ENCODE measurements at places on chromosomes 7 and 10.

DNA sequence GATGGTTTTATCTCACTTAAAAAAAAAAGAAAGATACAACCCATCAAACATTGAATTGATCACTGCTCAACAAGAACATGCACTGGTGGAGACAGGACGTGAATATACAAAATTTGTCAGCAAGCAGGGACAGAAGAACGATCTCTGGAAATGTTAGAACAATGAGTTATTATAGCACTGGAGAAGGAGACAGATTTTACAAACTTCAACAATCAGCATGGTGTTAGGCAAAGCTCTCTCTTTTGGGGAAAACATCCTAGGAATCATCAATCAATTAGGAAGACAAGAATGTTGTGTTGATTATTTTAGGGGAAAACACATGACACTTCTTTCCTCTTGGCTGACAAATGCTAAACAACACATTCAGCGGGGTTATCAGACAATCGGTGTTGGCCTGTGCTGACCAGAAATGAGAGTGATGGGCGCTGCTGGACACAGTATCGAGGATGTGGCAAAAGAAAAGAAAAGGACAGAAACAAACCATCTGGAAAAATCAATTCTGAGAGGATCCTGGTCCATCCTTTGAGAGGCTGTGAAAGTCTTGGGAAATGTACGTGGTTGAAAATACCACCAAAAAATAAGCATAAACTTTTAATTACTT, 103.9 kb downstream of the RAPGEF5 start:
- no peak for DNase-seq

GRCh38 chr7:20454202-20454601, 123.5 kb downstream of the ITGB8 start:
- DNase-seq: no peak

DNA sequence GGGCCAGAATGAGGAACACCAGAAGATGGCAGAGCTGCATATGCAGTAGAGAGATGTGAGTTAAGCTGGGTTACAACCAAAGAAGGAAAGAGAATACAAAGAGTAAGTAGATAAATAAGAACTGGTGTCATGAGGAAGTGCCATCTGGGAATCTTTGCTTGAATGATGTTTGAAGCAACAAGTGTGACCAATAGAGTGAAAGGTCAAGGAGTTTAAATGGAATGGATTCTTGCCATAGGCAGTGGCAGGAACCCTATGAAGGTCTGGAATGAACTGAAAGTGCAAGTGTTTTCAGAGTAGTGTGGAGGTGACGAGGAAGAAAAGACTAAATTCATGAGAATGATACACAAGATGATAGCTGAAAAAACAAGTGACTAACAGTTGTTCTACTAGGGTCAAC, 21.6 kb downstream of the MEST start:
- DNase-seq: no peak

- DNase-seq: no peak
Measured at GRCh38 chr7:78444267-78444666, 645.7 kb downstream of the PHTF2 start.

- no peak for DNase-seq
Measured at GRCh38 chr10:43228783-43229207, 38.1 kb downstream of the RASGEF1A start.

GRCh38 chr7:30997316-30997715, 33.6 kb downstream of the GHRHR start:
- no peak for DNase-seq

DNA sequence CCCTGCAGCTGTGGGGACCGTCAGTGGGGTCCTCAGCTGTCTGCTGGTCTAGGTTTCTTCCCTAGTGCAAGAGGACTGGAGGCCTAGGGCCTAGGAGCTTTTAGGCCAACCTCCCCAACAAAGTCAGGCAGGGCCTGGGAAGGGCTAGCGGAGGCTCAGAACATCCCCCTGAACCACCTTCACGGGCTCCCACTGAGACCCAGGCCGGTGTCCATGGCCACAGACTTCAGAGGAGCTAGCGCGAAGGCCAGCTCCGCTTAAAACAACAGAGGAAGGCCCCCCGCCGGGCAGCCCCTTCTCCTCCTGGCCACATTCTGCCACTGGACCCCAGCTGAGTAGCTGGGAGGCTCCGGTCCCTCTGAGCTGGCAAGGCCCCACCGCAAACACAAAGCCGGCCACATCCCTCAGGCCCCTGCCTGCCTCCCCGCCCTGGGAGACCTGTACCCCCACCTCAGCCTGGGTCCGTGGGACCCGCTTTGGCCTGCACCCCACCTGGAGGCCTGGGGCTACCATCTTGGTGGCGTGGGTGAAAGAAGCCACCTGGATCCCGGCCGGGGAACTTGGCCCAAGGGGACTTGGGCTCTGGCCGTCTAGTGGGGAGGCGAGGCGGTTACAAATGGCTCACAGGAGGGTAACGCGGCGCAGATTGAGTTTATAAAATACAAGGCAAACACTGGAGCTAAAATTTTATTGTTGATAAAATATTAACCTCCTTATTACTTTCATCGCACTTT, 5.4 kb upstream of the UNCX start:
- DNase-seq: no peak

DNA sequence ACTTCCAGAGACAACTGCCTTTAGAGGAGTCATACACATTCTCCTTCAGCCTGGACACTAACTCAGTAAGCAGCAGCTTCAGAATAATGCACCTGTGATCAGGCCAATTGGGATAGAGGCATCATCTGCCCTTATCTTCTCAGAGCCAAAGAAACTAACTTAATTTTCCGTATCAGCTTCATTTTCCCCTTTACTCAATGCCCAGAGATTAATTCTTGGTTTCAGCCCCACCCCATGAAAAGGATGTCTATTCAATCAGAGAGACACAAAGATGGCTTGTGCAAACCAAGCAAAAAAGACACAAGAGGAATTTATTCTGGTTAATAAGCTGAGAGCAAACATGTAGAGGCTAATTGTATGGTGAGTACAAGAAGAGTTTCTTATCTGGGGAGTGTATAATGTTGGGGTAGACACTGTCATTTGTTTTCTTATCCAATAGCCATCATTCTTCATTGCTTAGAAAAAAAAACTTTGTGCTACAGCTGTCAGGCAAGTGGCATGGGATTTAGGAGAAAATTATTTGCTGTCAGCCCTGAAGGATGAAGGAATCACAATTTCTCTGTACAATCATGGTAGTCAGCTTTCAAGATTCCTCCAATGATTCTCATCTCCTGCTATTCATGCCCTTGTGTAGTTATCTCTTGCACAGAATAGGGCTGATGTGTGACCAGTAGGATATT, 38.7 kb upstream of the CCSER2 start:
- DNase-seq: no peak

DNA sequence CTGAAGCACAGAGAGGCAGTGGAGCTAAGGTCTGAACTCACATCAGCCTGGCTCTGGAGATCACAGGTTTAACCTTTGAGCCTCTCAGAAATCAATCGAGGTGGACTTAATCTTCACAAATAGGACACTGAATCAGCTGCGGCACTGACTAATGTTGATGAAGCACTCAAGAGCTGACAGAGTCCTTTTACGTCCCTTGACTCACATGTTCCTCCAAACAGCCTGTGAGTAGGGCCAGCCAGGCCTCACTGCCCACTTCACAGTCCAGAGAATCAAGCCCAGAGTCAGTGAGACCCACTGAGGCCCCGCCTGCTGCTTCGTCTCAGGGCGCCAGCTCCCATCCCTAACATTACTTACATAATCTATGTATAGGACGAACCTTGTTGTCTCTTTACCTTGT, 63.1 kb downstream of the TNS3 start:
- DNase-seq: no peak

- no peak for DNase-seq
Measured at GRCh38 chr7:37826825-37827224, 21.6 kb upstream of the NME8 start.

DNA sequence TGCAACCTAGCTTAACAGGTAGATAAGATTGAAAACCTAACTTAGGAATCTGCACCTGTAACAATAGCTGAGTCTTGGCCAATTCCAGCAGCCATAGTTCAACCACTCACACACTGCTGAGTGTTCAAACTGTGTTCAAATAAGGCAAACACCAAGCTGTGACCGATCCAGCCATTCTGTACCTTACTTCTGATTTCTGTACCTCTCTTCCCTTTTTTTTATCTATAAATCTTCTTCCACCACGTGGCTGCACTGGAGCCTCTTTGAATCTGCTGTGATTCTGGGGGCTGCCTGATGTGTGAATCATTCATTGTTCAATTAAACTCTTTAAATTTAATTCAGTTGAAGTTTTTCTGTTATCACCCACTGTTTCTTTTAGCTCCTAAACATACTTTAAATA, 15.7 kb upstream of the FOXL3 start:
- no peak for DNase-seq

GRCh38 chr7:150378115-150378852, 846 bp upstream of the ZNF775 start:
- DNase-seq: peak; percentile 60

GRCh38 chr7:73512018-73512780, 9.9 kb downstream of the BAZ1B start:
- DNase-seq: no peak

GRCh38 chr7:148397551-148397950, 193.0 kb upstream of the C7orf33 start:
- DNase-seq: no peak

DNA sequence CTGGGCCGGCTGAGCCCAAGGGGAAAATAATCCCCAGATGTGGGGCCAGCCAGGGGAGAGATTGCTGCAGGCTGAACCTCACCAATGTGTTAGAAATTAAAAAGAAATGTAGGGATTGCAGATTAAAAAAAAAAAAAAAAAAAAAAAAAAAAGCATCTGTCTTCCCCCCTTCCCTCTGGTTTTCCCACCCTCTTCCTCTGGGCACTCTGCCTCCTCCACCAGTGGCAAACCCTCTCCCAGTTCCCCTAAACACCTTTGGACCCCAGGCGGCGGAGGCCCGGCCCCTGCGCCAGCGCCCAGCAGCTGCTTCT, 7.1 kb downstream of the MNX1 start:
- no peak for DNase-seq

DNA sequence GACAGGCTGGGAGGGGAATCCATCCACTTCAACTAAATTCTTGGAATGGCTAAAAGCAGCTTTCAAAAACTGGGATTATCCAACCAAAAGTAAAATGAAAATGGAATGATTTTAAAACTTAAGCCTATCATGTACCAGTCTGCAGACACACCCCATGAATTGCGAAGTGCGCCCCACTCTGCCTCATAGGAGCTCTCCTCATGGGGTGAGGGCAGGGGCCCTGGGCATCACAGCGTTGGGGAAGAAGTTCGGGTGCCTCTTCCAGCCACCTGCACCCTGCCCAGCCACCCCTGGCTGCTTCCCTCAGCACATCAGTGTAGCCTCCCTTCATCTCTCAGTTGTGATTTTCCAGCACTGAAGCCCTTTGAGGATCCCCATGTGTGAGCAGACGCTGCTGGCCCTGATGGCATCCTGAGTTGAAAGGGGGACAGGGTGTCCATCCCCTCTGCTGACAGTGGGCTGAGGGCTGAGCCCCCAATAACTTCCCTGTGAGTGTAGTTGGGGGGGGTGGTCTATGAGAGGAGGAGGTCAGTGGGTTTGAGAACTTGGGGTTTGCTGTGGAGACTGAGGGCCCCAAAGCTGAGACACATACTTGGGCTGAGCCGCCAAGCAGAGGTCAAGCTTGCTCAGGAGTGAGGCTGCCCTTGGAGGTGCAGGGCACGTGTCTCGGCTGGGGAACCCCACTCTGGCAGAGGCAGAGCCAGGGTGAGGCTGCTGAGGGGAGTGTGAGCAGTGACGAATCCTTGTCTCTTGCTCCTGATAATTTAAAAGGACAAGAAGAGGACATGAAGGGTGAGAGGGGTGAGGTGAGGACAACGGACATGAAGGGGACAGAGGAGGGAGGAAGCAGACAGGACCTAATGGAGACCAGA, 542.1 kb downstream of the TCERG1L start:
- DNase-seq: no peak

- DNase-seq: no peak
Measured at GRCh38 chr7:47605816-47606575, 24.1 kb upstream of the TNS3 start.

DNA sequence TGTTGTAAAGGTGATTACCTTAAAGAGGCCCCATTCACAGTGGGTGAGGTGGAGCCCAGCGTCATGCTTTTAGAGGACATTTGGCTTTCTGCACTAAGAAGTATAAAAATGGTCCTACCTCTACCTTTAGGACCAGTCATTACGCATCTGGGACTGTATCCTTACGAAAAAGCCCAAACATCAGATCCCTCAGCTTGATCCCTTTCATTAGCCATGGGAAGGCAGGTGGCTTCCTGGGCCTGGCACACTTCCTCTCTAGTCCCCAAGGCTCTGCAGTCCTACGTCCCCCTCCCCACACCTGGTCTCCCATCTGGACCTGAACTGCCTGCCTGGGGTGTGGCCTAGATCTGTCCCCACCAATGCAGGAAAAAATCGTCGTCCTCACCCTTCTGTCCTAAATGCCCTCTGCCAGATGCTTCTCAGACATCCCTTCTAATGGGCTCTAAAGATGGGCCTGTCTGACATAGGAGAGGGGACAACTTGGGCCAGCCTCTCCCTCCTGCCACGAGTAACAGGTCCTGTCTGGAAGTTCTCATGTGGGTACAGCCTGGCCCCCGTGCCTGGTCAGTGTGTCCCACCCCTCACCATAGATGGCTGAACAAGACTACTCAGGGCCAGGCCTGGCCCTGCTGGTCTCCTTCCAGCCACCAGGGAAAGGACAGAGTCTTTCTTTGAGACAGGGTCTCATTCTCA, 11.8 kb upstream of the SLC18A3 start:
- DNase-seq: no peak

DNA sequence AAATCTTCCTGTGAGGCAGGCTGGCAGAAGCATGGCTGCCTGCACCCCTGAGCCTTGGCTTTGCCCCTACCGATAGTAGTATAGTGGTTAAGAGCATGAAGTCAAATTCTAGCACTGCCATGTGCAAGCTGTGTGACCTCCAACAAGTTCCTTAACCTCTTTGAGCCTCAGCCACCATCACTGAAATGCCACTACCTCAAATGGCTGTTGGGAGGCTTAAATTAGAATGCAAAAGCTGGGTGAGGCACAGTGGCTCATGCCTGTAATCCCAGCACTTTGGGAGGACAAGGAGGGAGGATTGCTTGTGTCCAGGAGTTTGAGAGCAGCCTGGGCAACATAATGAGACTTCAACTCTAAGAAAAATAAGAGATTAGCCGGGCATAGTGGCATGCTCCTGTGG, 8.4 kb downstream of the SFRP5 start:
- no peak for DNase-seq

DNA sequence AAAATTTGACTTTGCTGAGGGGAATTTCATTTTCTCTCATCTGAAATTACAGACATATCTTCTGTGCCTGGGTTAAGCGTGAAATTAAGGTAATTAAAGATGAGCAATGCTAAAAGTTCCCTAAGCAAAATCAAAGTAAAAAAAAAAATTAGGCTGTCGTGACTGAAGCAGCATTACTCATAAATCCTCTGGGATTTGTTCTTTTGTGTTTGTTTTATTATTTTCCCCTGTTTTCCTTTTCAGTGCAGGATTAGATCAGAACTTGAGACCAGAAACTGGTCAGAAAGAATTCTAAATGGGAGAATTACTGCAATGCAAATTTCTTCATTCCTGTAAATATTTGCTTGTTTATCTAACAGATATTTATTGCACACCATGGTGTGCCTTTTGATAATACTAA, 141.4 kb upstream of the BET1 start:
- DNase-seq: no peak

All from CD4-positive, alpha-beta T cell treated with Interleukin-4 for 4 hours (primary cell).